ENCODE measurements at places on chromosomes 11 and 22.

DNA sequence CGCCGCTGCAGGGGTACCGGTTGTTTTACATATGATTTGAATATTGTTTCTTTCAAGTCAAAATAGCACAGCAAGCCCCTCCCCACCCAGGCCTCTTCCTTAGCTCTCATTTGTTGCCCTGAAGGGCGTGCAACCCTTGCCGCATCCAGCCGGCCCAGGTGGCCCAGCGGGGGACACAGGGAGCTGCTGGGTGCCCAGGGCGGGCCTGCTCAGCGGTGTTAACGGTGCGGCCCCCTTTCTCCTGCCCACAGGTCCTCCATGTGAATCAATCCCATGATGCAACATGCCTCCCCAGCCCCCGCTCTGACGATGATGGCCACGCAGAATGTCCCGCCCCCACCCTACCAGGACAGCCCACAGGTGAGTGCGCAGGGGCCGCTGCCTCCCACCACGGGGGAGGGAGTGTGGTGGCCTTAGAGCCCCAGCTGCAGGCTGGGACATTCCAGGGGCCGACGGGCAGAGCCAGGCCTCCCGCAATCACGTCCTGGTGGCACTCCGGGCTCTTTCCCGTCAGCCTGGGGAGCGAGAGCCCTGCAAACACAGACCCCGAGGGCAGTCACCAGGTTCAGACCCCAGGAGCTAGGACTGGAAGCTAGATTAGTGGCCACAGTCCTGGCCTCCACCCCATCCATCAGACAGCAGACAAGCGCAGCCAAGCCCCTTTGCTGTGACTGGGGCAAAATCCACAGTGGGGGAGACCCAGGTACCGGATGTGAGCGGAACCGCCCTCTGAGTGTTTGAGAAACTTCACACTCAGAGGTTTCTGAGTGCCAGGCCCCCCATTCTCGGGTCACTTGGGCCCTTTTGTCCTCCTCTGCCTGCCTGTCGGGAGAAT lies 144.8 kb downstream of the FEZ1 start:
- DNase-seq = no peak

- no peak for DNase-seq
These were observed 21.5 kb upstream of the POU2AF1 start for GRCh38 chr11:111400595-111400994.

DNA sequence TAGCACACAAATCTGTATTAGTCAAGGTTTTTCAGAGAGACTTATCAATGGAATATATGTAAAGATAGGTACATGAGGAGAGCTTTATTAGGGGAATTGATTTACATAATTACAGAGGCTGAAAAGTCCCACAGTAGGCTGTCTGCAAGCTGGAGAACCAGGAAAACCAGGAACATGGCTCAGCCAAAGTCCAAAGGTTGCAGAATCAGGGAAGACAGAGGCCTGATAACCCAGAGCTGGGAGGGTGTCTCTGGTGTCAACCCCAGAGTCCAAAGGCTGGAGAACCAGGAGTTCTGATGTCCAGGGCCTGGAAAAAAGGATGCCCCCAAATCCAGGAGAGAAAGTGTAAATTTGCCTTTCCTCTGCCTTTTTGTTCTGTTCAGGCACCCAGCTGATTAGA lies 16.3 kb upstream of the OR5F1 start:
- DNase-seq = no peak

GRCh38 chr11:107591378-107592230 lies 657 bp downstream of the ELMOD1 start:
- no peak for DNase-seq

GRCh38 chr22:23888615-23889401 lies 5.4 kb upstream of the MIF start:
- DNase-seq = no peak

- no peak for DNase-seq
These were observed 338.9 kb upstream of the ANO3 start for GRCh38 chr11:25993016-25993415.

DNA sequence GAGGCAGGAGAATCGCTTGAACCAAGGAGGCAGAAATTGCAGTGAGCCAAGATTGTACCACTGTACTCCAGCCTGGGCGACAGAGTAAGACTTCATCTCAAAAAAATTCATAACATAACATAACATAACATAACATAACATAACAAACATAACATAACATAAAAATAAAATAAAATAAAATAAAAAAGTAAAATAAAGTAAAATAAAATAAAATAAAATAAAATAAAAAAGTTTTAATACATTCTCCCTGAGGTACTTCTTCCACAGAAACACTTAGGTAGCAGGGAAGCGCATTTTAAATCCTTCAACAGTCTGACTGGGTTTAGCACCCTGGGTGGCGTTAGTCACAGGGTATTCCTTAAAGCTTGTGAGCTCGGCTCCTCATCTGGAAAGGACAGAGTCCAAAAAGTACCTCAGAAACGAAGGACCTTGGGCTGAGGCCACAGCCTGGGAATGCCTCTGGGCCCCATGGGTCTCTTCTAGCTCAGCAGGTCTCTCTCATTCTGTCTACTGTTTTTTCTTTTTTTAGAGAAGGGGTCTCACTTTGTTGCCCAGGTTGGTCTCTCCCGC lies 41.7 kb downstream of the MICAL3 start:
- no peak for DNase-seq
